ENCODE measurements at places on chromosomes 3 and 15. TPM values are rescaled to one million over a fixed set of nuclear protein-coding genes. Genes with fewer than 3 reads are reported as not detected.

The GPR176 gene
- 11.0 TPM for total RNA-seq

The MORC1 gene
- total RNA-seq: not detected

The UACA gene
- total RNA-seq: 49.5 TPM

The CCR8 gene
- not detected for total RNA-seq

The DTWD1 gene
- 13.6 TPM for total RNA-seq

The A4GNT gene
- total RNA-seq: not detected

The FOXB1 gene
- not detected for total RNA-seq

The IGSF10 gene
- 0.78 TPM for total RNA-seq

The GOLGA6B gene
- not detected for total RNA-seq

The CELF6 gene
- total RNA-seq: not detected

The IQCB1 gene
- total RNA-seq: 11.1 TPM

The PDCD10 gene
- 54.3 TPM for total RNA-seq

The DGKG gene
- total RNA-seq: 9.4 TPM

The CLDN18 gene
- total RNA-seq: not detected

The KLHL40 gene
- total RNA-seq: not detected

The MFGE8 gene
- total RNA-seq: 311 TPM

The SIDT1 gene
- 0.38 TPM for total RNA-seq

The HYAL2 gene
- 27.5 TPM for total RNA-seq

The TIGIT gene
- total RNA-seq: not detected
